ENCODE measurements at places on chromosomes 7 and 10. TPM values are rescaled to one million over a fixed set of nuclear protein-coding genes. Genes with fewer than 3 reads are reported as not detected.

DNA sequence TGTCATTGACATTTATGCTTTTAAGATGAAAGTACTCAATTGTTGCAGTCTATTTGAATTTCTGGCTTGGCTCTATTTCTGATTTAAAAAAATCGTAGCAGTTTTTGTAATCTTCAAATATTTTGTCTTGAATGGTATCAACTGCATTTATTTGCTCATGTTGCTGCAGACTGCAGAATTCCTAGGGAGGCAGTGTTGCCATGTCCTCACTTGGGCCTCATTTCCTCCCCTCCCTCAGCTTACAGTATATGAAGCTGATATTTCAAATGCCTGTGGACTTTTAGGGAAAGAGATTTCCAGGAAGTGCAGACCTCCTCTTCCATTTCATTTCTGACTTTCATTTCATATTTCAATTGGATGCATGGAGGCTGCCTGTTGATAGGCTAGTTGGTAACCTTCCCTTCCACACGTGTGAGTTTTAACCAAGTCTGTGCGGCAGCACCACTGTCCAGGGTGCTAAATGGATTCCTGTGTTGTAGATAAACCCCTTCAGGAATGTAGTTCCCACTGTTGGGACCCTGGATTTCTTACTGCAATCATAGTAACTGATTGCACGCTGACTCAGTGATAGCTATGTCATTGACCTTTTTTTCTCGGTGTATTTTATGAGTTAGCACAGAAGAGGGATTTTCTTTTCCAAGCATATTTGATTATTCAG is 17.5 kb downstream of the VPS50 start:
- DNase-seq = no peak

- DNase-seq = no peak
Measured at GRCh38 chr10:121975295-121976086, 474 bp upstream of the NSMCE4A start.

DNA sequence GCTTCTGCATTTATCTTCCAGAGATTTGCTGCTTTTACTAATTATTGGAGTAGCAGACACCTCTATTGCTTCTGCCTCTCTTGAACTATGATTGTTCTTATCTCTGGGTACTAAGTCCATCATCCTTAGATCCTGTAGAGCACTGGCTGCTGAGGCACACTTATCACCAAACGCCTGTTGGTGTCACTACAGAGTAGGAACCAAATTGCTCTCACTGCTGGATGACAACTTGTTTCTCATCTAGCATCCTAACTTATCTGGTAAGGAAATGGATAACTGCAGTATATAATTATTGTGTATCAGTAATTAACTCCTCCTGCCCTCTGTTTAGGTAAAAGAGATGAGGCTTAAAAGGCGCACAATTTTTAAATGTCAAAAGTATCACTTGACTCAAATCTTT is 1059.4 kb downstream of the NRG3 start:
- no peak for DNase-seq

- no peak for DNase-seq
Measured at GRCh38 chr7:8210845-8211724, 50.9 kb downstream of the ICA1 start.

DNA sequence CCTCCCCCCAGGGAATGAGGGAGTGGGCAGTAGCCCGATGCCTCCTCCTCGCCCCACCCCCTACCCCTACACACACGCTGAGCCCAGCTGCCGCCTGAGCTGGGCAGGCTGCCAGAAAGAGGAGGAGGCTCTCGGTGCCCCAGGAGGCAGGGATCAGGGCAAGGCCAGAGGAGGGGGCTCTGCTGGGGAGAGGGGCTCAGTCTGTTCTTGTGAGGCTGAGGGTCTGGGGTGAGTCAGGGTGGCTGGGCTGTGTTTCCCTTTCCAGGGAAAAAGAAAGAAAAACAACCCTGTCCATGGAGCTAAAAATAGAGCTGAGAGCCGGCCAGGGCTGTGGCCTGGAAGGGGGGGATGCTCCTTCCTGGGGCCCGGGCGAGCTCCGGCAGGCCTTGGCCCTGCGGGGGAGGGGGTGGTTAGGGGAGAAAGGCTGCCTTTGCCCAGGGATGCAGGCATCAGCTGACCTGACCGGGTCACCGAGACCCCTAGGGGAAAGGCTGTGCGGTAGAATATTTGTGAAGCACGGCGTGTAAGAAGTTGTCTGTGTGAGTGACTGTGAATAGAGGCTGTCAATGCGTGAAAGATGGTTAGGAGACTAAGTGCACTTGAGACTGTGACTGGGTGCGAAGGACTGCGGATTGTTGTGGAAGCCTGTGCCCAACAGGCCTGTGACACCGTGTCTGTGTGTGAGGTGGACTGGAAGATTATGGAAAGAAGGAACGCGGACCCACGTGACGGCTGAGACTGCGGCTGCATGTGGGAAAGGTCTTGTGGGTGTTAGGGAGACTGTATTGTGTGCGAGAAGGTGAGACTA is 1.2 kb upstream of the LZTS2 start:
- DNase-seq = peak; percentile 92

DNA sequence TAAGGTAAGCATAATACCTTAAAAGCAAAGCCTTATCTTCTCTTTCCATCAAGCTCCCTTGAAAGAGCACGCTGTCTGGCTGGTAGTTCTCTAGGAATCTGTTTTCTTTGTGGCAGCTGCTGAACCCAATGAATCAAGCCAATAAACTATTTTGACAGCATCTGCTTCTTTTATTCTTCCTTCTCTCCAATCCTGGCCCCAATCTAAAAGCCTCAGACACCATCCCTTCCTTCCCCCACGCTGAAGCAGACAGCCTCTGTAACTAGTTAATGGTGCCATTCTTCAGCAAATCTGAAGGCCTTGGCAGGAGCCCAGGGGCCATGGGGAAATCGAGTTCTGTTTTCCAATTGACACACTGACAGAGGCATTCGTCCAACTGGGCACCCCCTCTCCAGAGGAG is 186.6 kb upstream of the LYZL1 start:
- no peak for DNase-seq

GRCh38 chr10:116226766-116227165 is 46.2 kb downstream of the GFRA1 start:
- no peak for DNase-seq

DNA sequence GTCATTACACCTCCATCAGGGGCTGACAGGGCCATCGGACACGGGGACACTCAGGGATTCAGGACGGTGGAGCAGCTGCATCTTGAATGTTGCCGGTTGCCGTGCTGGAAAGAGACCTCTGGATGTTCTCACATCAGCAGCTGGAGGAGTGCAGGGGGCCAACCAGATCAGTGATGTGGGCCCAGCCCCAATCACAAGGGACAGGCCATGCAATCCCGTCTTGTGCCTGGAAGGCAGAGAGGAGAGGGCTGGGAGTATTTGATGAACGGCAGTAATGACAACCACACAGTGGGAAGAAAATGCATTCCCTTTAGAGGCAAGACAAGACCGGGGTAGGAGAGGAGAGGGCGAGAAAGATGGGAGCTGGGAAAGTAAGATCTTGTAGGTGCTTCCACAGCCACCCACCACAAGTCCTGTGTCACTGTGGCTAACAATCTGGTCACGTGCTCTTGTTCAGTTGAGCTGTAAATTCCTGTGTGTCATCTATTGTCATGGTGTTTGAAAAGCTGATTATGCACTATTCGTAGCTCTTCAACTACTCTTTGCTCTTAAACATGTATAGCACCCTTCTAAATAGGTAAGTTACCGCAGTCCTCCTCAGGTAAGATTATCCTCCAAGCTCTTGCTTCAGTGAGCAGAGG is 85.9 kb upstream of the LEP start:
- DNase-seq = no peak

DNA sequence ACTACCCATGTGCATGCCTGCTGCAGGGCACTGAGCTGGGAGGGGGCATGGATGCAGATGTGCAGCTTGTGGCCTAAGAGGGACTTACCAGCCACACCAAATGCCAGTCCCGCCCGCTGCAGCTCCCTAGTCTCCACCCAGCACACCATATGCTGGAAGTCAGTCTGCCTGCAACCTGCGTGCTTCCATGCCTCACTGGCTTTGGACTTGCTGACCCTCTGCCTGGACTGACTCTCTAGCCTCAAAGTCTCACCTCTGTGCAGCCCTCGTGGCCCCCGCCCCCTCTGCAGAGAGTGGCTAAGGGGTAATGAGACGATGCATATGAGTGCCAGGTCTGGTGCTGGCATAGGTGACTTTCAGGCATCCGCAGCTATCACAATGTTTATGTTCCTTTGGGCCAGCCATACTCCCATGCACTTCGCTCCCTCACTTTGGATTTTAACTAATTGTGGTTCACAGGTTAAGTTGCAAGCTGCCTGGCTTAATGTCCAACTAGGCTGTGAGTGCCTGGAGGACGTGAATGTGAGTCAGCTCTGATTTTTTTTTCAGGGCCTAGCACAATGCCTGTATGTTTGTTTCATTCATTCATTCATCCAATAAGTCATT is 21.7 kb downstream of the TRIM8 start:
- no peak for DNase-seq

- no peak for DNase-seq
Measured at GRCh38 chr7:26390016-26390415, 98.4 kb downstream of the SNX10 start.

- DNase-seq = no peak
Measured at GRCh38 chr10:117775526-117775925, 233.0 kb downstream of the EMX2 start.

DNA sequence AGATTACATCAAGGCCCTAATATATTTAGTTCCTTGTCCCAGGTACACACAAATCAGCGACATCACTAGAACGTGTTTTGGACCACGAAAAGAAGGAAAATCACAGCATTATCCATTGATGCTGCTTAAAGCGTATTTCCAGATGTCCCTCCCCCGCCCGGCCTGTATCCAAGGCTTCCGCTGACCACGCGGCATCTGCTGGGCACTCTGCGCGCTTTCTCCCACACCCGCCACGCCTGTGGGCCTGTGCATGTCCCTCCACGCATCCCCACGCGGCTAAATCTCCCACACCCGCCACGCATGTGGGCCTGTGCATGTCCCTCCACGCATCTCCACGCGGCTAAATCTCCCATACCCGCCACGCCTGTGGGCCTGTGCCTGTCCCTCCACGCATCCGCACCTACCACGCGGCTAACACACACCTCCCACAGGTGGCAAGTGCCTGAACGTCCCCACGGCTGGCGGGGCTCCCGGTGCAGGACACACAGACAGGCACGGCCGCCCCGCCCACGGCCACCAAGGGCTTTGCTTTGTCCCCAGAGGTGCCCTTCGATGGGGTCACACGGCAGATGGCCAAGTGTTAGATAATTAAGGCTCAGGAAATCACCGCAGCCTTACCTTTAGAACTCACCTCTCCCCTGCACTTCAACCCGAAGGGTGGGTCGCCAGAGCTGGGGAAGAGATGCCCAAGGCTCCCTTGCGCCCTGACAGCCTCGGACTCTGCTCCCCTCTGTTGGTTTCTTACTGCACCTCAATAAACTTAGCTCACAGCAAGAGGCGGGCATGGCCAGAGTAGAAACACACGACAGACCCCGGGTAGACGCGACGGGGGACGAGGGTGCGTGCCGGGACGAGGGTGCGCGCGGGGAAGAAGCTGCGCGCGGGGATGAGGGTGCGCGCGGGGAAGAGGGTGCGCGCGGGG is 49.5 kb downstream of the DIP2C start:
- DNase-seq = peak; percentile 36

DNA sequence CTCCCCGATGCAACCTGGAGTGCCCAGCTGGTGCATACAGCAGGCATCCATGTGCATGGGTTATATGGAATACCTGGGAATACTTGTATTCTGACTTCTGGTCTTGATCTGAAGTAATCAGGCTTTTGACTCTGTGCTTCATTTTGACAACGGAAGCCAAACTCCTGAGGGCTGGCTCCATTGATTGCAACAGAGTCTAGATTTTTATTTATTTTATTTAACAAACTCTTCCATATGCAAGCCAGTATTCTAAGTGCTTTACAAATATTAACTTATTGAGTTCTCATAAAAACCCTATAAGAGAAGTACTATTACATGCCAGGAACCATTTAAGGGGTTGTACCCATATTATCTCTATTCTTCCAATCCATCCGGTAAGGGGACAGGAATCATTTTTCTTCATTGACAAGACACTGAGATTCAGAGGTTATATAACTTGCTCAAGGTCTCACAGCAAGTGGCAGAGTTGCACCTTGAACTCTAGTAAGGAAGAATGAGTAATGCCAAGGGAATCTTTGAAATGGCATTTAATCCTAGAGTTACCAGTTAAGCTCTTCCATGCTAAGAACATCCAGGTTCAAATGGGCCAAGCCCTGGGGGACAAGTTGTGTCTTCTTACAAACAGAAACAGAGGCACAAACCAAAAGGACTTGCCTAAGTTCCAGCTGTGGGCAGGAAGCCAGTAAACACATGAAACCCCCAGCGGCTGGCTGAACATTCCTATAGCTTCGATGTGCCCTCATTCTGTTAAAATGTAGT is 241.0 kb downstream of the WDR11 start:
- no peak for DNase-seq

- DNase-seq = no peak
Measured at GRCh38 chr7:125681508-125681907, 751.9 kb upstream of the POT1 start.

GRCh38 chr10:109929501-109930219 is 6.3 kb upstream of the XPNPEP1 start:
- DNase-seq = no peak

- DNase-seq = no peak
Measured at GRCh38 chr10:113856563-113856962, 2.1 kb downstream of the NHLRC2 start.

DNA sequence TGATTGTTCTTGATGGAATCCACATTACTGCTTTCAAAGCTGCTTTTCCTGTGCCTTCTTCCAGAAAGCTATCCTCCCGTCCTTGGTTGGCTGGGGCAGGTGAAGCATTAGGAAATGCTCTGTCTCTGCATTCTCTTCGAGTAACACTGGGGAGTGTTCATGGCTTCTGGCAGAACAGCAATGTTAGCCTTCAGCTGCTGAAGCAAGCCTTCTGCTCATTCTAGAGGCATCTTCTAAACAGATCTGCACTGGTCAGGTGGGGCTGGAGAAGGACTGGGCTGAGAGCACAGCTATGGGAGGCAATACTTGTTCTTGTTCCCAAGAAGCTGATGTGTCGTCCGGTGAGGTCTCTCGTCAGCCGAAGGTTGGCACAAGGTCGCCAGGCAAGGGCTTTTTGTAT is 80.6 kb downstream of the MGMT start:
- DNase-seq = no peak

The ACTL6B gene
- not detected for total RNA-seq

The SPDYE2B gene
- not detected for total RNA-seq

The TDRD1 gene
- 0.84 TPM for total RNA-seq

The VPS37D gene
- 5.6 TPM for total RNA-seq

The IDI2 gene
- total RNA-seq = not detected
